Stimulated activated CD4-positive, alpha-beta T cell treated with anti-CD3 and anti-CD28 coated beads, Interleukin-12 subunit alpha, Interleukin-12 subunit beta, amount 100 ng/mL, for 24 hours (primary cell): ENCODE measurements at places on chromosomes 1 and 21.

DNA sequence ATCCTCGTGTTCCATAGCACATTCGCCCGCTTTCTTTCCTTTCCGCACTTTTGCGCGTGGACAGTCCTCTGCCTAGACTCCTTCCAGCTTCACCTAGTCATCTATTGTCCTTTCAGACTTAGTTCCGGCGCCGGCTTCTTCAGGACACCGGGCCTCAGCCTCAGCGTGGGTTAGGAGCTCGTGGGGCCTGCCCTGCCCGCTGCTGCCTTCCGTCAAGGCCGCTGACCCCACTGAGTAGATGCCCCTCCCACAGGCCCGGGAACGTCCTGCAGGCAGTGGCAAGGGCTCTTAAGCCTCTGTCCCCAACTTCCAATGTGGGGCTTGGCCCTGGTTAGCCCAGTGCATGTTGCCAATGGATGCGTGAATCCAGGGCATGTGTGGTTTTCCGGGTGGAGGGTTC lies 11.4 kb downstream of the DMRTB1 start:
- no peak for DNase-seq

DNA sequence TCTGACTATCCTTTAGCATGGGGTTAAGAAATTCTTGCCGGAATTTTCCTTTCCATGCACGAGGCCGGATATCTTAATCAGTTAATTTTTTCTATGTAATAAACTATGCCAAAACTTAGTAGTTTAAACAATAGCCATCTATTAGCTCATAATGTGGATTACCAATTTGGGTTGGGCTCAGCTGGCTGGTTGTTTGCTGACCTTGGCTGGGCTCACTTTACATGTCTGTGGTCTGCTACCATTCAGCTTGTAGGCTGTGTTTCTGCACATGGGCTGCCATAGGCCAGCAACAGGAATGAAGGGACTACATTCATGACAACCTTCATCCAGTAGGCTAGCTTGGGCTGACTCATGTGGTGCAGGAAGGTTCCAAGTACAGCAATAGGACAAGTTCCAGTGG lies 56.0 kb upstream of the NTPCR start:
- no peak for DNase-seq

DNA sequence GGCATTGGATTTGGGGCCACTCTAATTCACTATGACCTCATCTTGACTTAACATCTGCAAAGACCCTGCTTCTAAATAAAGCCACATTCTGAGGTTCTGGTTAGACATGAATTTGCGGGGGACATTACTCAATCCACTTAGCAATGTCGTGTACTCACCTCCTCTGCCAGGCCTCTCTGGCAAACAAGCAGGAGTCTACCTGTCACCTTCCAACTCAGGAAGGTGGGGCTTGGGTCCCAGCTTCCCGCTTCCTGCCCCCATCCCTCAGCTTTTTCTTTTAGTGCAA lies 177.8 kb downstream of the PSMG1 start:
- no peak for DNase-seq

DNA sequence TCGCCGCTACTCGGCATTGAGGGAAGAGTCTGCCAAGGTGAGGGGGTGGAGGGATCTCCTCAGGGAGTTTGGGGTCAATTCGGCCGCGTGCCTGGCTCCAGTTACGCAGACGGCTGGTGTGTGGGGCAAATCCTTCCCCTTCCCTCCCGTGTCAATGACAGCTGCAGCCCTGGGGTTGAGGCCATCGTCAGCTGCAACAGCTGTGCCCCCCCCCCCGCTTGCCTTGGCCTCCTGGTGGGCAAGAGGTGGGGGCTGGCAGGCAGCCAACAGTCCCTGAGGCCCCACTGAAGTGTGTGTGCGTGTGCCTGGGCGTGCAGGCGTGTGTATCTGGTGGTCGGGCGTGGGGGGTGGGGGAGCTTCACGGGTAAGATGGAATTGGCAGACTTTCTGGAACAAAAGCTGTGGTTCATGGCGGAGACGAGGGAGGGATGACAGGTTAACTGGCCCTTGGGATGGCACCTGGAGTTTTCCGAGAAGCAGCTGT lies 25.6 kb downstream of the PPFIA4 start:
- DNase-seq, result no peak

DNA sequence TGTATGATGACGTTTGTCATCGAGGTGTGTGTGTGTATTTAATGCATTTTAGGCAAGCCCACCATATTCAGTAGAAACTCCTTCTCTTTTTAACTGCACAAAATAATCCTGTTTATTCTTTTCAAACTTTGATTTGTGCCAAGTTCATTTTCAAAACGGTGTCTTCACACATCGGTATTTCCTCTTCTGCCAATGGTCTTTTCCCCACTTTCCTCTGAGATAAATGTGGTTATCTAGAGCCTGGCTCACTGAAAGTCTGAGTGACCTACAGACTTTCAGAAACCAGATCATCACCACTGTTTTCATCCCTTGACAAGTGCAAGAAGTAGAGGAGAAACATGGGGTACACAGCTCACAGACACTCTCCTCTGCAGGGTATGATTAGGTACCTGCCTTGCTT lies 69.4 kb downstream of the GPATCH2 start:
- DNase-seq, result no peak

- no peak for DNase-seq
Observed at GRCh38 chr1:188599313-188599712, 1770.6 kb downstream of the PLA2G4A start.

DNA sequence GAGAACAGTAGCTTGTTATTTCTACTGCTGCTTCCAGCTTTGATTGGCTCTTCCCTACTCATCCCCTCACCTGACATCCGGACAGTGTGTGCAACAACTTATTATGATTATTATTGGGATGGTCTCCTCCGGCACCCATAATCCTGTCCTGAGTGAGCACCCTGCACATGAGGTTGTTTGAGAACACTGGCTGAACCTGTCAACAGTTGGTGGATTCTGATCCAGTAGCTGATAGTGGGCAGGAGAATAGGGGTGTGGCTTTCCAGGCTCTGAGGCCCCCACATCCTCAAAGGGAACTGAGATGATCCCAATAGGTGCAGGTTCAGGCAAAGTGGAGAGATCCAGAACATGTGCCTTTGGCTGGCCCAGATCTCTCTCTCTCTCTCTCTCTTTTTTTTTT lies 60.5 kb downstream of the RUNX1 start:
- DNase-seq, result no peak

DNA sequence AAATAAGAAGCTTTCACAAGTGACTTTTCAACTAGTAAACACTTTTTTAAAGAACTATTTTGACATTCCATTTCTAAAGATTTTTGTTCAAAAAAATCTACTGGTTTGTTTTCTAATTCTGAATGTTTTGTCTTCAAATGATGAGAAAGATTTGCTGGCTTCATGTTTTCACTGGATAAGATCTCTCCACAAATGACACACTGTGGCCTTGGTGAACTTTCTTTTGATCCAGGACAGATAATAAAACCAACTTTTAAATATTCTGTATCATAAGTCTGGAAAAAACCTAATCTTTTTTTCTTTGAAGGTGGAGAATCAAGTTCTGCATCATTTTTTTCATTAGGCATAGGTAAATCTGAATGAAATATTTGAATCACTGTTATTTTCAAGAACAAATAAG lies 3.4 kb upstream of the TMEM35B start:
- no peak for DNase-seq

- DNase-seq, result no peak
Observed at GRCh38 chr1:107950464-107950863, 14.5 kb downstream of the VAV3 start.

DNA sequence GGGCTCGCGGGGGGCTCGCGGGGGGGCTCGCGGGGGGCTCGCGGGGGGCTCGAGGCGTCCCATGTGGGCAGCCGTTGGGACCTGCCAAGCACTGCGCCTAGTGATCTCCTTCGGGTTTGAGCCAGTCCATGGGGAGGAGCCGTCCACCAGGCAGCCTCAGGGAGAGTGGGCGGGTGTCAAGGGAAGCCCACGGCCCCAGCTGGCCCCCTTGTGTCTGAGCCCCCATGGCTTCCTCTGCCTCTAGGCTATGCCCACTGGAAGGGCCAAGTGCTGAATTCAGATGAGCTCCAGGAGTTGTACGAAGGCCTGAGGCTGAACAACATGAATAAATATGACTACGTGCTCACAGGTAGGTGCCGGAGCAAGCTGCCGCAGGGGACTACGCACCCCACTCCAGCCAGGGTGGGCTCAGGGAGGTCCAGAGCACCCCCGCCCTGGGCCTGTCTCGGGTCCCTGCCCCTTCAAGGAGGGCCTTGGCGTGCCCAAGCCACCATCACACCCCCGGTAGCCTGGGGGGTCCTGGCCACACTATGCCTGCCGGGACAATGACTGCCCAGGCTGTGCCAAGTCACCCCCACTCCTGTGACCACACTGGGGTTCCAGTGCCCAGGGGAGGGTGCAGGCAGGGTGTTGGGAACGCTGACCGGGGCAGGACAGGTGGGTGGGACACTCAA lies 22.6 kb downstream of the PDXK start:
- no peak for DNase-seq

GRCh38 chr1:55636696-55637095 lies 421.5 kb upstream of the USP24 start:
- no peak for DNase-seq
